Activated T-helper 9 cell treated with anti-CD3 and anti-CD28 coated beads, Interleukin-2, amount 50 U/mL, for 16 hours (primary cell): ENCODE measurements at places on chromosomes 5 and 9.

DNA sequence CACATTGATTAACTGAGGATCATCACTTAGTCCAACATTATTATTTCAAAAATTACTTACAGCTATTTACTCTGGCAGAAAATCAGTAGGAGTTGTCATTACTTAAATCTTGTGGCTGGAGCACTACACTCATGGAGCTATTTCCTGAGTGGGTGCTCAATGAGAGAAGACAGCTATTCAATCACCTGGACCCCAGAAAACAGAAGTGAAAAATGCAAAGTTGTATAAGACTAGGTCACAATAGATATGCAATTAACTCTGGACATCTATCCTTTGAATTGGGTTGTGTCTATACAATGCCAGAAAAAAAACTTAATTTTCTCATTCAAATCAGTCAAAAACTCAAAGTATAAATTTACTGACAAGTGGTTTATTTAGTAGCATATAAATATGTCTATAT is 340.9 kb downstream of the EFNA5 start:
- no peak for DNase-seq

DNA sequence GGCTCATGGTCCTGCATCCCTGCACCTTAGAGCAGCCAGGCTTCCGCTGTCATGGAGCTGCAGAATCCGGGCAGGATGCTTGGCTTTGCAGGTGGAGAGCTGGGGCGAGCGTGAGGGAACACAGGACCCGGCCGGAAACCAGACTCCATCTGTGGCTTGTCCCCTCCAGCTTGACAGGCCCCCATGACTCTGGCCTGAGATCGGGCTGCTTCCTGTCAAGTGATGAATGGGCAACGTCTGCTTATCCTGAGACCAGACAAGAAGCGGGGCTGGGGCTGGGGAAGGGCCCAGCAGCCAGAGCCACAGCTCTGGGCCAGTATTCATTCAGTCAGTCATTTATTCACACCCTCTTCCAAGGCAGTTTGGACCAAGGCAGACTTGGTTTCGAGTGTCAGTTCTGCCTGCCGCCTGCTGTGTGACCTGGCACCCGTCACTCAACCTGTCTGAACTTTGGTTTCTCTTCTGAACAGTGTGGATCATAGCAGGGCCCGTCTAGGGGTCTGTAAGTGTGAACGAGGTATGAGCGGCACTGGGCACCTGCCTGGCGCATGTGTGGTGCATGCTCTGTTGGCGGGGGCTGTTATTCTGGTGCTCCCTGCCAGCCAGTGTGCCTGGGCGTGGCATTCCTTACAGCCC is 37.5 kb downstream of the NEK6 start:
- DNase-seq = no peak

- no peak for DNase-seq
These were observed 13.7 kb upstream of the LHX3 start for GRCh38 chr9:136218673-136219072.

DNA sequence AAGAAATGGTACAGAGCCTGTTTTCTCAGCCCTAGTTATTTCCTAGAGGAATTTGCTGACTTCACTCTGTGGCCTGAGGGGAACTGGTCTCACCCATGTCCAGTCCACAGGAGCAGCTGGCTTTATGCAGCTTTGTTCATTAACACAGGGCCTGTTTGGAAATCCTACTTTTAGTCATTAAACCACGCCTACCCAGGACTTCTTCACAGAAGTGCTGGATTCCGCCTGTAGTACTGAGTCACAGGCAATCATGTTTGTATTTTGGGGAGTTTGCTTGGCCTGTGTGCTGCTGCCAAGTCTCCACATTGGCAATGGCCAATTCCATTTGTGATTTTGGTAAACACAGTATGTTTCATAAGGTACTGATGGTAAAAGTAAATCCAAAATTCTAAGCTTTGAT is 52.8 kb downstream of the CTNND2 start:
- no peak for DNase-seq

DNA sequence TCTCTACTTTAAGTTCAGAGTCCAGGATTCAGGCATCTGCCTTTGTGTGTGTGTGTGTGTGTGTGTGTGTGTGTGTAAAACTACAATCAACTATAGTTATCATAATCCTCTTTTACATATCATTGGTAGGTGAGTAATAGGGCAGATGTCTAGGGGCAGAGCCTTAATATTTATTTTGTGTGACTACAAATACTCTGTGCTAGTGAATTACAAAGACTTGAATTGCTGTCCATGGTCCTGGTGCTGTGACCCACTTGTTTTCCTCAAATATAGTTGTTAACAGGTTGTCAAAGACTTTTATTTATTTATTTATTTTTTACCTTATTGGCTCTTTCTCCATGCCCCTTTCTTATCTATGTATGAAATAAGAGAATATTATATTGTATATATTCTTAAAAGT is 196.8 kb downstream of the ANXA1 start:
- no peak for DNase-seq

DNA sequence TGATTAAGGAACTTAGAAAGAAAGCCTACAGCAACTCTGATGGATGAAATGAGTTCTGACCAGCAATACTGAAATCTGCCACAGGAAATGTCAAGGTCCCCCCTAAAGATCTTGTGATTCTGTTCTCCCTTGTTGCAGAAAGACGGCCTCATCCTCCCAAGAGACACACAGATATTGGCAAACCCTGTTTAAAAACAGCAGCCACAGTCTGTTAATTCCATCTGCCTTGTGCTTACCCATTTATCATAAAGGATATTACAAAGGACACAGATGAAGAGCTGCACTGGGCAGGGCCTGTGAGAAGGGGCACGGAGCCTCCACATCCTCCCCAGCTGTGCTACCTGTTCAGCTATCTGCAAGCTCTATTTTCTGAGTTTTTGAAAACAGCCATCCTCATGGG is 15.2 kb downstream of the RAPGEF1 start:
- no peak for DNase-seq

- no peak for DNase-seq
These were observed 694.6 kb downstream of the DNAH5 start for GRCh38 chr5:13249854-13250253.

GRCh38 chr9:79633558-79633957 is 61.8 kb downstream of the TLE4 start:
- no peak for DNase-seq

DNA sequence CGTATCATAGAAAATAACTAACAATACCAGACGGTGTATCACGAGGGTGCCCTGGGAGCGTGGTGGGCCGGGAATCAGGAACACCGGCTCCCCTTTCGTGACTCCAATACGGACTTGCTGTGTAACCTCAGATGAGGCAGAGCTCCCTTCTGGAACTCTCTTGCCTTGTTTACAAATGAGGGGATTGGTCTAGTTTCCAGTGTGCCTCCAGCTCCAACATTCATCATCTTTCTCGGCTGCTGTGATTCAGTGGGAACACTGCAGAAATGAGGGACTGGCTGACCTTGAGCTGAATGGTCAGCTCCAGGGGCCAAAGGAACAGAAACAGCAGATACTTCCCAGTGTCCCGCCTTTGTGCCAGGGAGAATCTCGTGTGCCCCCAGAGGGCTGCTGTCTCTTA is 22.6 kb upstream of the TGFBI start:
- DNase-seq = no peak

GRCh38 chr9:76987594-76988200 is 31.8 kb upstream of the FOXB2 start:
- no peak for DNase-seq

GRCh38 chr5:60673334-60673733 is 26.6 kb downstream of the DEPDC1B start:
- DNase-seq = no peak

GRCh38 chr9:126222363-126222834 is 104.2 kb upstream of the MVB12B start:
- no peak for DNase-seq

DNA sequence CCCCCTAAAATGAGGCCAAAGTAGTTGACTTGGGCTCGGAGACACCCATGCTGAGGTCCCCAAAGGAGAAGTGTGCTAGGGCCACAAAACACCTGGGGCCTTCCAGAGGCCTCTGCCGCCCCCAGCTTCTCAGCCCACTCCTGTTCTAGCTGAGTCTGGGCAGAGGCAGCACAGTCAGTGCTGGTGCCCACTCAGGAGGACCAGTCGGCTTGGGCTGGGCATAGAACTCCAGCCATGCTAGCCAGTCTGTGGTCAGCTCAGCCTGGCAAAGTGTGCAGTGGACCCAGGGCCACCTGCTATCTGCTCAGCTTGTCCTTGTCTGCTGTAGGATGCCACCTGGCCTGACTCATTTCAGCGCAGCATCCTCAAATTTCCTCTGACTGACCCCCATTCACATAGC is 254.6 kb downstream of the FSTL4 start:
- no peak for DNase-seq

GRCh38 chr9:29773676-29774075 is 2200.4 kb upstream of the C9orf72 start:
- no peak for DNase-seq

DNA sequence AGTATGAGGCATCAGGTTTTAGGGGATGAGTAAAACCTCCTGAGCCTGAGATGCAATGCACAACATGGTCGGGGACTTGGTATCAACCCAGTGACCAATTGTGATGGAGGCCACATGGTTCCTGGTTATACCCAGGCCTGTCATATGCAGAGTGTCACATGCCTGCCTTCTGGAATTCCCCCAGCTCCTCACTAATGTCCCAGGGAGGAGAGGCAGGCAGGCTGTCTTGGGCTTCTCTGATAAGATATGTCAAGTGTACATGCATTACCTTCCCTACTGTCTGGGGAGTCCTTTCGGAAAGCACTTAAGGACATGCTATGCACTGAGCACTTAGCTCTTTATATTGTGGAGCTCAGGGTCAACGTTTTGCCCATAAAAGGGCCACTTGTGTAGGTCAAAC is 14.2 kb upstream of the PALM2AKAP2 start:
- DNase-seq = no peak

- DNase-seq = no peak
These were observed 41.6 kb upstream of the SLC30A5 start for GRCh38 chr5:69052181-69052580.

DNA sequence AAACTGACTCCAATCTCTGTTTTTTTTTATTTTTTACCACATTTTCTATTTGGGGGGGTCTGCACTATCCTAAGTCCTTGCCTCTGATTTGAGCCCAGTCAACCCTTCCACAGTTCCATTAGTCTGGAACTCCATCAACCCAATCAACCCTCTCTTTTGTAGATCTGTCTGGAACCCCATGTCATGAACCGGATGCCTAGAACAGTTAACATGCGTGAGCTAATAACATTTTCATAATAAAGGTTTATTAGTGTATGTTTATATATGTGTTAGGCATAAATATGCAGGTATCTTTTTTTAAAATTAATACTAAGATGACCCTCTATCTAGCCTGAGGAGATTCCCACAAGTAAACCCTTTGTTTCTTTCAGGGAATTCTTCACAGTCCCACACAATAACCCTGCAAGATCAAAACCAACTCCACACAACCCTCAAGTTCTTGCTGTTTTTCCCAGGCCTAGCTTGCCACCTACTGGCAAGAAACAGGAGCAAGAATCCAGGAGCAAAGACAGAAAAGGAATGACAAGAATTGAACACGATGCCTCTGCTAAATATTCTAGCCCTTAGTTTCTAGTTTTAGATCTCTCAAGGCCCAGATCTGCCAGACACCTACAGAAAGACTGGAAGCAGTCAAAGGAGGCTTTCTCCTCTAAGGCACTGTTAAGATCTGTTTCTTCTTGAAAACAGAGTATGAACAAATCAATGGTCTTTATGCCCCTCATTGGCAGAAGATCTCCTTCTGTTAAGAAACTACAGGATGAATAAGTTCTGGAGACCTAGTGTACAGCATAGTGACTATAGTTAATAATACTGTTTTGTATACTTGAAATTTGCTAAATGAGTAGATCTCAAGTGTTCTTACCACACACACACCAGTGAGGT is 100.4 kb downstream of the TRIM36 start:
- DNase-seq = no peak

- no peak for DNase-seq
These were observed 166.9 kb downstream of the DMRT2 start for GRCh38 chr9:1217076-1217475.

- DNase-seq = no peak
These were observed 238.8 kb downstream of the PDE4D start for GRCh38 chr5:59654691-59655090.

DNA sequence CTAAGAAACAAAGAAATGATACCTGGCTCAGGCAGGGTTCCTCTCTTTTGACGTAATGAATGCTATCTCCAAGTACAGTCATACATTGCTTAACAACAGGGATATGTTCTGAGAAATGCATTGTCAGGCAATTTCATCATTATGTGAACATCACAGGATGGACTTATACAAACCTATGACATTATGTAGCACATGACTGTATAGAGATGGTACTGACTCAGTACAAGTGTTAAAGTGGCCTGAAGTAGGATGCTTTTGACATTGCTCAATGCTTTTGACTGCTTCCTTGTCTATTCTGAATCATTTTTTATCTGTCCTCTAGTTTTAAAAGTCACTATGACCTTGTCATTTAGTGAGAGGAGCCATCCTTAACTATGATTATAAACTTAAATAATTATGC is 147.6 kb downstream of the NR2F1-AS1 start:
- DNase-seq = no peak

DNA sequence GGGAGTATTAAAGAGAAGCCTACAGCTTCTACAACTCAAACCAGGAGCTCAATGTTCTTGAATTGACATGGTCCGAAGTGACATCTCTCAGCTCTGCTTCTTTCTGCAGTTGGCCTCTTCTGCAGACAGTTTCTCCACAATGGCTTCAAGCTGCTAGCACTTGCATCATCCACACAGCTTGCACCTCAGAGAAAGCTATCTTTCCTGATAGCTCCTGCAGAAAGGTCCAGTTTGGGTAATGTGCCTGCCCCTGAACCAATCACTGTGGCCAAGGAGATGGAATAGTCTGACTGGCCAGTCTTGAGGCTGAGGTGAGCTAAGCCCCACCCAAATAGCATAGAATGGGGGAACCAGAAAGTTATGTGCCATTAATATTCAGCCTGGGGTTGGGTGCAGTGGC is 95.8 kb upstream of the ABCA1 start:
- no peak for DNase-seq

DNA sequence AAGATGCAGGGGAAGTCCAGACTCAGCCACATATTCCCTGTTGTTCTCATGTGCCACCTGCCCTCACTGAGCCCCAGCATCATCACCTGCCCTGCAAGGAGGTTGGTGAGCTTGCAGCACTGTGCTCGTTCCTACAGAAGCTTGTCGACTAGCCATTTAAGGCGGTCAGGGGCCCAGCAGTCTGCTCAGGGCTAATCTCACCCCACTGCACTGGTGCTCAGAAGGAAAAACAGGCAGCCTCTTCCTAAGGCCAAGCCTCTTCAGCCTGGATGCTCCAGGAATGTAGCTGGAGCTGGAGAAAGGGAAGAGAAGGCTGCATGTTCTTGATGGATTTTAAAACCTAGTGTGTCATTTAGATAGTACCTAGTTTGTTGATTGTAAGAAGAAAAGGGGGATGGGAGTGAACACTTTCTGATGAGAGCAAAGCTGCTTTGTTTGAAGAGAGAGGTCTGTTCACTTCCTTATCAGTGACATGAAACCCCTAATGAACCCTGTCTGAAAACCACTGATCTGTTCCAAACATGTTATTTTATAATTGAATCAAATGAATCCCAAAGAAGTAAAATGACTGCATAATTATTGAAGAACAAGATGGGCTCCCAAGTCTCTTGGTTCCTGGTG is 10.6 kb upstream of the ASPN start:
- no peak for DNase-seq

DNA sequence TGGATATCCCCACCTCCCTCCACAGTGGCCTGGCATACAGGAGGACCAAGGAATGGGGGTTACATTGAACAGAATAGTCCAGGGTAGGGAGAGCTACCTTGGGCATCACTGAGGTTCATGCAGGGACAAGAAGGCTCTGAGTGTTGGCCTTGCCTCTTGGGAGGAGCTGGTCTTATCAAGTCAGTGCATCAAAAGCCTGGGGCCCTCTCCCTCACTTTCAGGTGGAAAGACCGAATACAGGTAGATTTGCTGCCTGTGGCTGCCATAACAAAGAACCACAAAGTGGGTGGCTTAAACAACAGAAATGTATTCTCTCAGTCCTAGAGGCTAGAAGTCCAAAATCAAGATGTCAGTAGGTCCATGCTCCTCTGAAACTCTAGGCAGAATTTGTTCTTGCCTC is 18.5 kb upstream of the ARSI start:
- DNase-seq = no peak
